ENCODE measurements at places on chromosomes 11 and 22.

DNA sequence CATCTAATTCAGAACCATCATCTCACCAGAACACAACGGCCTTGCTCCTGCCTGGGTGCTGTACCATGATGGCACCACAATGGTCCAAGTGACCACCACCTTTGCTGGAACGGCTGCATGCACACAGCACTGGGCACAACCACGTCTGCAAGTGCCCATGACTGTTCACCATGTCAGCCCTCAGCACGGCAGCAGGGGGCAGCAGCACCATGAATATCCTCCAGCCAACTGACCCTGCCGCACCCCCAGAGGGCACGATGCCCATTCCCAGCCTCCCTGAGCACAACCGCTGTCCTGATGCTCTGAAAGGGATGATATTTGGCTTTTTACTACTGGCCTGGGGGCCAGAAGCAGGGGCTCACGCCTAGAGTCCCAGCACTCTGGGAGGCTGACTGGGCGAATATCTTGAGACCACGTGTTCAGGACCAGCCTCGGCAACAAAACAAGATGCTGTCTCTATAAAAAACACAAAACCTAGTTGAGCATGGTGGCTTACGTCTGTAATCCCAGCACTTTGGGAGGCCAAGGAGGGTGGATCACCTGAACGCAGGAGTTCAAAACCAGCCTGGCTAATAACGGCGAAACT lies 25.7 kb downstream of the DRD4 start:
- DNase-seq = peak; percentile 73

GRCh38 chr11:126352163-126352562 lies 3.3 kb upstream of the ST3GAL4 start:
- DNase-seq = no peak

DNA sequence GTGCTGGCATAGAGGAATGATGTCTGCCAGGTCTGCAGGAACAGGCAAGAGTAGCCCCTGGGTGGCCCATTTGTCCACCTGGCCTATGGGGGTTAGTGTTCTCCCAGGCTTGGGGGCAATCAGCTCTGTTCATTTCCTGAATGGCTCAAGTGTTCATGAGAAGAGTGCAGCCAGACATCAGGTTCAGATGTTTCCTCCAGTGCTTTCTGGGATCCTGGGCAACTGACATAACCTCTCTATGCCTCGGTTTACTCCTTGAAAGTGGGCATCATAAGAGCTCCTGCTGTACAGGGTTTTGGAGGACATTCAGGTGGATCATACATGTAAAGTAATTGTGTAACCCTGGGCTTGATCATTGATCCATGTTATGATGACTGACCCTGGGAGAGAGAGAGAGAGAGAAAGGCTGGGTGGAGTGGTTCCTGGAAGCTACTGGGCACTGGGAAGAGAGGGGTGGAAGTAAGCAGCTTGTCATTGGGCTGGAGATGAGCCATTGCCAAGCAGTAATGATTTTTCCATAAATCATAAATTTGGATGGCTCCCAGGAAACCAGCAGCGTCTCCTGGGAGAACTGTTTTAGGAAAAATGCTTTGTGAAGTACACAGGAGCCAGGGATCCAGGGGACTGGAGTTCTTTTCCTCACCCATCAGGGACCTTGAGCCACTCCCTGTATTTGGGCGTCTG lies 30.2 kb upstream of the ACCSL start:
- DNase-seq = no peak

GRCh38 chr11:113579292-113579940 lies 104.2 kb upstream of the DRD2 start:
- DNase-seq = no peak

DNA sequence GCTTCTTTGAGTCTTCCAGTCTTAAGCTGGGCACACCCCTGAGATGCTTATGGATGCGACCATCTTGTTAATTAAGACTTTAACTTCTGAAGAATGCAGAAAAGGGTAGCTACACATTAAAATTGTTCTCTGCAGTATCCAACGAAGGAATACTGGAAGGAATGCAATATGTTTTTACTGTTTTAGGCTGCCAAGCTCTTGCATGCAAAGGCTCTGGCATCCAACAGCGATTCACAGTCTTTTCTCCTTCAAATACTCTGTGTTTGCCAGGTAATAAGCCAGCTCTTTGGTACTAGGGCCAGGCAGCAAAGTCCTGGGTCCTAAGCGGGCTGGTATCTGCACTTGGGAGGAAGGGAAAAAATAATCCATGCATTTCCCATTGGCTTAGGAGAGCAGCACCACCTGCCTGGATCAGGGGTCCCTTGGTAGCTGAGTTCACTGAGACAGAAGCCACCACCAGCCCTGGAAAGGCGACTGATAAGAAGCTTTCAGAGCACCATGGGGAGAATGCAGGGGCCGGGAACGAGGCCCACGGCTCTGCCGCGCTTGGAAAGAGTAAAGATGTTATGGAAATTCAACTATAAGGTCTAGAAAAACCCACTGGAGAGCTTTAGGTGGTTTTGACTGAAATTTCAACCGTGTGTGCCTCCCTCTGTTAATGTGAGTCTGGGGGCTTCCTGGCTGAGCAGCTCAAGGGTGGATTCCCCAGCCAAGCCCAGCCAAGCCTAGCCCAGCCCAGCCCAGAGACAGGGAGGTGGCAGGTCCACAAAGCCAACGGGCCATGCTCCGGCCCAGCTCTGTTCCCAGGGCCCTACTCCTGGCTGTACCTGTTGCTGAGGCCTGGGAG lies 67.0 kb upstream of the CCND1 start:
- DNase-seq = no peak

GRCh38 chr11:79427611-79428327 lies 13.1 kb downstream of the TENM4 start:
- DNase-seq = no peak

DNA sequence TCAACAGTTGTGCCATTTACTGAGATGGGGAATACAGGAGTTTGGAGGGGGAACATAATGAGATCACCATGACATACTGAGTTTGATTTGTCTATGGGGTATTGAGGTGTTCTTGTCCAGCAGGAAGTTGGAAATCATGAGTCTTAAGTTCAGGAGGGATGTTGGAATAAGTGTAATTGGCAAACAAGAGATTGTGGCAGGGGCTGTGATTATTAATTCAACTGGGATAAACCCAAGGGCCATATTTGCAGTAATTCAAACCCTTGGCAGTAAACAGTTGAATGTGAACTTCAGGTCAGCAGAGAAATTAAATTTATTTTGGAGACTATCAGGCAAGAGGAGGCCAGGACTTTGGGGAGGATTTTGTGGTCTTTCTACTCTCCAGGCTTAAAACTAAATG lies 33.4 kb downstream of the ADM start:
- DNase-seq = no peak

DNA sequence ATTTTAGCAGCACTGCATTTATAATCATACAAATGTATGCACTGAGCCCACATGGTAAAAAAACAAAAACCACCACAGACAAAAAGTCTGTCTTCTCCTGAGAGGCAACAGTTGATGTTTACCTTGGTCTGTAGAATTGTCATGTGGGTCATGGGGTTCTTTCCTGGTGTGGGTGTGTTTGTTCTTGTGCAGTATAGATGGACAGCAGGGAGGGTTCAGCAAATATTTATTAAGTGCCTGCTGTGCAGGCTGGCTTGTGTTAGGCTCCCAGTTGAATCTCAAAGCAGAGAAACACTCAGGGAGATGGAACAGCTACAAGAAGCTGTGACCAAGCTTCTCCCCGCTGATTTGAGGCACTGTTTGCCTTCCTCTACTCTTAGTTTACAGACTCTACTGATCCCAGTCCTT lies 82.2 kb downstream of the PISD start:
- DNase-seq = no peak

DNA sequence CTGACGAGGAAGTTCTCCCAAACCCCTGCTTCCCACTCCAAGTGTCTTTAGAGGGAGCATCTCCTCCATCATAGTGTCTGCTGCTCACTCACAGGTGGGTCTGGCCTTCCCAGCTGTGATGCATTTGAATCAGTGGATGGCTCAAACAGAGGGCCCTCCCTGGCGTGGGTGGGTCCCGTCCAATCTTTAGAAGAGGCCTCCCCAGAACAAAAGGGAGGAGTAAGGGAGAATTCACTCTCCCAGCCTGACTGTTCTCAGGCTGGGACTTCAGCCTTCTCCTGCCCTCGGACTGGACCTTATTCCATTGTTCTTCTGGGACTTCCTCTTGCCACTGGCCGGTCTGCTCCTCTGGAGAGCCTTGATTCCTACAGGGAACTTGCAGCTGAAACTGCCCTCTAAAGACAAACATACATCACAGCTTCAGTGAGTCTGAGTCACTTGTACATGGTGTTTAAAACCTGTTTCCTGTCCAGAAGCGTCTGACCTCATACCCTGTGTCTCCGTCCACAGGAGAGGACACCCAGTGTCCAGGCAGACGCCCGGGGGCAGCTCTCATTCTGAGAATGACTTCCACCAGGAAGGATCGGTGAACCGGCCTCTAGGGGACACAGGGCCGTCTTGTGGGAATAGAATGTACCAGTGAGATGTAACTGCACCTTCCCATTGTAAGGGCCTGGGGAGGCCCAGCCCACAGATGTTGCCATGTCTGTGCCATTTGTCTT lies 234.7 kb downstream of the BRD1 start:
- DNase-seq = no peak

DNA sequence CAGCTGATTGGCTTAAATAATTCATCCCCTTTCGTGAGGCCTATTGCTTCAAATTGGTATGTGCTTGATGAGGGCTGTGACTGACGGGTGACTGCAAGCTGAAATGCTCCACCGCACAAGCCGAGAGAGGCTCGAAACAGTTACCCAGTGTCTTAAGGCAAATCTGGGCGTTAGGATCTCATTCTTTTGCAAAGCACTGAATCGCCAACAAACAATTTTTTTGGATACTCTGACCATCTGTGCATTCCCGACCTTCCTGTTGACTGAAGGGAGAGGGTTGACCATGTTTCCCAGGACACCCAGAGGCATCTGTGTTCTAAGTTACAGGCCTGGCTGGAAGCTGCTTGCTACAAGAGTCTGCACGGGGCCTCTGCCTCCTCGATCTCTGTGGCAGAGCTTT lies 32.1 kb downstream of the CACNG2 start:
- DNase-seq = no peak

GRCh38 chr11:5608808-5609207 lies 12.4 kb downstream of the TRIM6 start:
- DNase-seq = peak; percentile 60

- no peak for DNase-seq
Observed at GRCh38 chr11:95556342-95557163, 233.0 kb downstream of the FAM76B start.

GRCh38 chr11:23205156-23205871 lies 345.0 kb upstream of the CCDC179 start:
- DNase-seq = no peak

DNA sequence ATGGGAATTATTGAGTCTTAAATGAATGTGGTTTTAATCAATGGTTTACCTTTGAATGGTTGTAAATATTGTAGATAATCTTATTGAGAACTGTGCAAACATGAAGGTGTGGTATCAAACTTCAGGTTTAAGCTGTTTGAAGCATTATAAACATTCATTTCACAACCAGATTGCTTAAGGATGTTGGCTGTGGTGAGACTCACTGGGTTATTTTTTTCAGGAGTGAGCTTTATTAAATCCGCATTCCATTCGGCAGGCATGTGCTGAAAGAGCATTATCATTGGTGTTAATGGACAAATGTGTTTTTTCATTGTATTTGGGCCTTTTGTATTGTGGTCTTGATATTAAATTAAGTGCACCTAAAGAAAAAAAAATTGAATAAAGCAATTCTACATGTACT lies 9.7 kb downstream of the MMP3 start:
- DNase-seq = no peak

GRCh38 chr11:36148701-36149100 lies 140.5 kb downstream of the COMMD9 start:
- DNase-seq = no peak

- DNase-seq = no peak
Observed at GRCh38 chr11:80842246-80842645, 1401.4 kb upstream of the TENM4 start.

GRCh38 chr11:96006037-96006436 lies 82.1 kb upstream of the MTMR2 start:
- no peak for DNase-seq

GRCh38 chr11:85889108-85889507 lies 33.9 kb downstream of the CCDC83 start:
- DNase-seq = no peak

DNA sequence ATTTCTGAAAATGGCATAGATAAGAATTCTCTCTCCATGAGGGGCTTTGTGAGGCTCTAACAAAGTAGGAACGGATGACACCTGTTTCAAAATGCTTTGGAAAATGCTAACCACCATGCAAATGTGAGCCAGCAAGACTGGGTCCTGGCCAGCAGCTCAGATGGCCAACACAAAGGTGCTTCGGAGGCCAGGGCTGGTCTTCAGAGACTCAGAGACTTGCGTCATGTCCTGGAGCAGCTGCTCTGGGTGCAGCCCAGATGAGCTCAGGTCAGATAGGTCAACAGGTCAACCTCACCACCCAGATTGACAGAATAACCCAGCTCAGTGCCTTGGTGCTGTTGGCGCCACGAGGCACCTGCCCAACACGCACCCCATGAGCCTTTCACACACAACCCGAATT lies 12.0 kb upstream of the TMEM121B start:
- no peak for DNase-seq

DNA sequence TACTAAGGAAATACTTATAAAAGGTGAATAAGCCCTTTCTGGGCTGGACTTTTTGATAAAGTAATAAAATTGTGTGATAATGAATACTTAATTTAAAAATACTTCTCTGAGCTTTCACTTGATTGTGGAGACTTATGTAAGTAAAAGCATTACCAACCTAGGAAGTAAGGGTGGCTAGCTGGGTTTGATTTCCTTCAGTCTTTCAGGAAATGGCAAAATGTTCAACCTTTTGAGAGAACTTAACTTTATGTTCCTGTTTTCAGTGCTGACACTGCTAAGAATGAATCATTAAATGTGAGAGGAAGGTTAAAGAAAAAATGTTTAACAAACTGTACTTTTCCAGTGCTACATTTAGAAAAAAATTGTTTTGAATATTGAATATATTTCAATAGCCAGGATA lies 900.3 kb downstream of the METTL15 start:
- no peak for DNase-seq

GRCh38 chr11:22474616-22475015 lies 136.4 kb downstream of the SLC17A6 start:
- DNase-seq = no peak

GRCh38 chr11:47413908-47414684 lies 5.7 kb downstream of the SLC39A13 start:
- no peak for DNase-seq

All from trophoblast cell (in vitro differentiated cells and primary cell).